ENCODE measurements at places on chromosomes 7 and 10.
A peak's percentile ranks its signal among the peaks of the same experiment; 100 is the strongest.

DNA sequence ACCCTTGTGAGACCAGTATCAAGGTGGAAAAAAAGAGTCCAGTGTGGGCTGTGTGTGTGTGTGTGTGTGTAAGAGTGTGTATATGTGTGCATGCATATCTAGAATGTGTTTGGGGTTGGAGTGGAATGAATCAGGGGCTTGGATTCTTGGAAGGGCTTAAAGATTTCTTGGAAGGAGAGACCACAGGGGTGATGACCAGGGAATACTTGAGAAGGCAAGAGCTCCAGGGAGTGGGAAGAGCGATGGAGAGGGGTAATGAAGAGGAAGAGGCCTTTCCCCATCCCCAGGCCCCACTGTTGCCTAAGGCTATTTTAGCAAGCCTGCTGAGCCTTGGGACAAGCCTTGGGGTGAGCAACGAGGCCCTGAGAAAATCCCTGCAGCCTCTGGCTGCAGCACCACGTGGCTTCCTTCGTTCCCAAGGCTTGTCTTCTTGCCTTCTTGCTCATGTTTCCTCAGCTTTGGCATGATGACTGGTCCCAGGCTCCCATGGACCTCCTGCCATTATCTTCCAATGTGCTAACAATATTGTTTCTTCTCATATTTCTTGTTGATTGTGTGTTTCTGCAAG lies 663.4 kb downstream of the INHBA start:
- no peak for DNase-seq

DNA sequence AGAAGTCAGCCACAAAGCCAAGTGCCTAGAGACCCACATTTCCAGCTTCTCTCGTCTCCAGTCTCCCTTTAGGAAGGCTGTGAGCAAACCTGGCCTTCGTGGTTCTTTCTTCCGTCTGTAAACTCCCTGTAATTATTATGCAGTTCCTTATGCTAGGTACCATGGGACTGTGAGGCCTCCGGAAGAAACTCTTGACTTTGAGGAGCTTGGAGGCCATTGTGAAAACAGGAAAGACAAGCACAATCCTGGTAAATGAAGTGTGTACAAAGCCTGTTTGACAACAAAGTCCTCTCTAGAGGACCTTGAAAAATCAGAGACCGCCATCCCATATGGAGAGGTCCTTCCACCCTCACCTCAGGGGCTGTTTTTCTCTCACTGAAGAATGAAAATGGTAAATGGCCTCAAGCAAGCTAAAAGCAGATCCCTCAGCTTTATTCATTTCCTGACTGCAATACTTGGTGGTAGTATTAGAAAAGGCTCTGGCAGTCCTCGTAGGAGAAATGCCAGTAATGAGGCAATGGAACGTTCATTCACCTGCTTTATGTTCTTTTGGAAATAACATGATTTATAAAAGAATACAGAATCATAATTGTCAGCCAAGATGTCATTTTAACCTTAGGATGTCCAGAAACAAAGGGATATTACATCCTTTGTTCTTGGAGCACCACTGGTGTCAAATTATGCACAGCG lies 926.4 kb downstream of the LRMDA start:
- DNase-seq, result no peak

GRCh38 chr10:123213192-123213591 lies 59.0 kb downstream of the BUB3 start:
- no peak for DNase-seq

- no peak for DNase-seq
Measured at GRCh38 chr7:88191911-88192310, 27.9 kb downstream of the SRI start.

DNA sequence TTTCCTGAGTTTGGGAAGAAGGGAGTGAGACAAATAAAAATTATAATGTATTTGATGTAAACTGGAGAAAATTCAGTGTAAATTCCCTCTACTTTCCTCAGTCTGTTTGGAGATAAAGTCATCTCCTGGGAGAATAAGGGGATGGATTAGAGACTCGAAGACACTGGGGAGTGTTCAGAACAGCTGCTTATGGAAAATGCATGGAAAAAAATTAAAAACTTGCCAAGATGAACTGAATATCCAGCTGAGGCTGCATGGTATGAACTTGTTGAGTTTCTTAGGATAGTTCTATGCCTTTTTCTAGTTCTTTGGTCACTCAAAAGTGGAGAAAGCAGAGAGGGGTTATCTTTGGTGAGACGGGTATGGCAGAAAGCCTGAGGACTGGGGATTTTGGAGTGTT lies 210.5 kb downstream of the BICC1 start:
- DNase-seq, result no peak

GRCh38 chr10:8712656-8713055 lies 658.2 kb downstream of the GATA3 start:
- no peak for DNase-seq

DNA sequence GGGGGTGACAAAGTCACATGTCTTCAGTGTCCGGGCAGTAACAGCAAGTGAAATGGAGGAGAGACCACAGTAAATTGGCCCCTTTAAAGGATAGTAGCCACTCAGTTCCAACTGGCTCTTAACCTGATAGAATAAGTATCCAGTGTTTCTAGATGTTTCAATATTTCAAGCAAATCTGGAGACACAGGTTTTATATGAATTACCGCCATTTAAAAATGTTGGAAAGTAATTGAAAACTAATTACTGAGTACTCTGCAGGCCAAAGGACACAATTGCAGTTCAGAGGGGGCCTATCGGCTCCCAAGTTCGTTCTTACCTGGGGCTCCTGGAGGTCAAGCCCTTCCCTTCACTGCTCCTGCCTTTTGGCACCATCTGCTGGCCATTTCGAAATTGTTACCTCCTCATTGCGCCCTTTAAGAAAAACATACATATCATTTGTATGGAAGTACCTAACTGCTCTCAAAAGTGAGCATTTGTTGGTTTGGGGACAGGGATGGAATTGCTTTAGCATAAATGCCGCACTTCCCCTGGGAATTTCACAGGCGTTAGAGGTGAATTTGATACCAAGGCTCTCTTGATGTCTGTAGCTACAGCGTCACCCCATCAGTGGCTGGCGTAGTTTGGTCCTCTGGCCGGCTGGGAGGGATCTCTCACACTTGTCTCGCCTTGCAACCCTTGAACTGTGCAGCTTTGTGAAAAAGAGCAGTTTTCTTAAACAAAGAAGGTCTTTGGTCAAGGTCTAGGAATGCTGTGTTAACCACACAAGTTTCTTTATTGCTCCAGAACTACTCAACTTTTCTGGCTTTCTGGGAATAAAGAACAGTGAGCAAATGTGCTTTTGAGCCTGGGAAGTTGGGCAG lies 220.0 kb downstream of the ARHGAP21 start:
- DNase-seq, result peak; percentile 61

DNA sequence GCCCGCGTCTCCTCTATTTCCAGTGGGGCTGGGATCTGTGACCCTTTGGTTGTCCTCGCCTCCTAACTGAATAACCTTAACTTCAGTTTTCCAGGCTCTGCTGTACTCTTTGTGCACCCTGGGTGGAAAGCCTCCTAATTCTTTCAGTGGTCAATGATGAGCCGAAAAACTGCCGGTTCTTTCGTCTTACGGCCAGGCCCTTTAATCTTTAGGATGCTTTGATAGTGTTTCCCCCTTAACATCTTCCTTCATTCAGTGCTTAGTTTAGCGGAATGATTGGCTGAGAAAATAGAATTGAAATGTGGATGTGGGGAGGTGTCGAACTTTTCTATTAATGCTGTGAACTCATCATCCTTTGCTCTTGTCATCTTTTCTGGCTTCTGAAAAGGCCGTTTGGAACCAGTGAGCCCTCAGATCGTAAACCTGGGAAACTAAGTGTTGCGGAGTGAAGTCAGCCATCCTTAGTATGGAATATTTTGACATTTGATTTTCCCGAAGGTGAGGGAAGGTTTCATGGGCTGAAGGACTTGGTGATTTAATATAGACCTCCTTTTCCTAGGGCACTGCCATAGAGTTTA lies 847 bp downstream of the GARS1 start:
- DNase-seq, result peak; percentile 9

- no peak for DNase-seq
Measured at GRCh38 chr10:29530112-29530976, 104.4 kb downstream of the SVIL start.

- DNase-seq, result no peak
Measured at GRCh38 chr10:15860692-15861201, 440 bp upstream of the MINDY3 start.

DNA sequence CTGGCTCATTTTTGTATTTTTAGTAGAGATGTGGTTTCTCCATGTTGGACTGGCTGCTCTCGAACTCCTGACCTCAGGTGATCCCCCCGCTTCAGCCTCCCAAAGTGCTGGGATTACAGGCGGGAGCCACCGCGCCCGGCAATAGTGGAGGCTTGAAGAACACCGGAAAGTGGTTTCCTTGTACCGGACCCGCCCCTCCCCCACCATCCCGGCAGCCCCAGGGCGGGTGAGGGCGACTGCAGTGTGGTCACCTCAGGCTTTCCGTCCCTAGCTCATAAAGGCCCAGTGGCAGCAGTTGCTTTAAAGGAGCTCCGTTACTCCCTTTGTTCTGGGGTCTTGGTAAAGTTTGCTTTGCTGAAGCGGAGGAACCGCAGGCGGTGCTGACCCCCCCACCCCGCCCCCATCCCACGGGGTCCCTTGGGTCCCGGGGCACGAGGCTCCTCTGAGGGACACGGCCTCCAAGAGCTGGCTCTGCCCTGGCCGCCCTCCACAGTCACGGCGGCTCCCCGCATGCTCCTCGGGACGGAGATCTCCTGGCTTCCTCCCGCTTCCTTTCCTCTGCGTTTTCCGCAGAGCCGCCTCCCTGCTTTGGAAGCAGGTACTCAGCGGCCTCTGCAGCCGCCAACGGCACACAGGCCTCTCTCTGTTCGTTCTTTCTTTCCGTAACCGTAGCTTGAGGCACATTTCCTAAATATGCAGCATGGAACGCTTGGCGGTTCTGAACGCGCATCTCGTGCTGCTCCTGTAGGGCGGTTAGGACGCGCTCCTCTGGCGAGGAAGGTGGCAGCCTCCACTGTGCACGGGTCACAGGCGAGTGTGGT lies 77.3 kb downstream of the DNAJB6 start:
- no peak for DNase-seq

DNA sequence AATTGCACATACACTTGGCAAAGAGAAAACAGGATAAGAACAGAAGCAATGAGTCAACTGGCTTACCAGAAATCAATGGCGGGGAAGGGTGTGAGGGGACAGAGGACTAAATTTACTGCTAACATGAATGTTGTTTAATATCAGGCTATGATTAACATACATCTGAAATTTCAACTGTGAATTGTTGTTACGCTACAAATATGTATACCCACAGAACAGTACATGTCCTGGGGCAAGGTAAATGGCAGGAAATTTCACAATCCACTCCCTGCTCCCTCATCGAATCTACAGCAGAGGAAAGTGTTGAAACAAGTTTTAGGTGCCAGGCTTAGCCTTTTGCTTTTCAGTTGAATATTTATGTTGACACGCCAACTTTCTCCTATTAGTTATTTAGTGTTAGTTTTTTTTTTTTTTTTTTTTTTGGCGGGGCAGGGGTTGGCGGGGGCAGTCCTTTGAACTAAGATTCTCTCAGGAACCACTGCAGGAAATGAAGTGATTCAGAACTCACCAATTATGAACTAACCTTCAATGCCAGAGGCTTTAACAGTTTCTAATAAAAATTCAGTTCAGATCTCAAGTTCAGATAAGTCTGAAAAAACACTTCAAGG lies 99.0 kb downstream of the UBE2H start:
- DNase-seq, result no peak

- peak; percentile 91 for DNase-seq
Measured at GRCh38 chr7:108442039-108442568, 14.1 kb downstream of the NRCAM start.

- no peak for DNase-seq
Measured at GRCh38 chr10:45466784-45467183, 92.8 kb downstream of the ALOX5 start.

GRCh38 chr7:2566348-2566889 lies 7.6 kb downstream of the IQCE start:
- no peak for DNase-seq

DNA sequence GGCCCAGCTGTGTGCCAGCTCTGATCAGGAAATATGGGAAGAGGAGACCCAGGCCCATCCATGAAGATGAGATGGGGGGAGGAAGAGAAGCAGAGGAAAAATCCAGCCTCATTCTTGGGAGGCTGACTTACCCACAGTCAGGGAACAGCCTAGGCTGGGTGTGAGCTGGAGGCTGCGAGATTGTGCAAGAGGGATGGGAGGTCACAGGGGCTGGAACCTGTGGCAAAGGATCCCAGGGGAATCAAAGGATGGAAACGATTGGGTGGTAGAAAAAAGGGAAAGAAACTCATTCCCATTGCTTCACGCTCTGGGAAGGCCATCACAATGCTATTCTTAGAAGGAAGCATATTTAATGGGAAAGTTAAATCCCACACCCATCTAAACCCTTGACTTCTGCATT lies 26.7 kb upstream of the CRHR2 start:
- no peak for DNase-seq
